Fibroblast of mammary gland (primary cell): ENCODE measurements at places on chromosomes 6 and 20.
A peak's percentile ranks its signal among the peaks of the same experiment; 100 is the strongest.

GRCh38 chr6:157143890-157144798 lies 179.2 kb downstream of the TMEM242 start:
- DNase-seq = peak; percentile 46

- DNase-seq = no peak
Measured at GRCh38 chr20:1336699-1337367, 7.9 kb upstream of the SDCBP2 start.

DNA sequence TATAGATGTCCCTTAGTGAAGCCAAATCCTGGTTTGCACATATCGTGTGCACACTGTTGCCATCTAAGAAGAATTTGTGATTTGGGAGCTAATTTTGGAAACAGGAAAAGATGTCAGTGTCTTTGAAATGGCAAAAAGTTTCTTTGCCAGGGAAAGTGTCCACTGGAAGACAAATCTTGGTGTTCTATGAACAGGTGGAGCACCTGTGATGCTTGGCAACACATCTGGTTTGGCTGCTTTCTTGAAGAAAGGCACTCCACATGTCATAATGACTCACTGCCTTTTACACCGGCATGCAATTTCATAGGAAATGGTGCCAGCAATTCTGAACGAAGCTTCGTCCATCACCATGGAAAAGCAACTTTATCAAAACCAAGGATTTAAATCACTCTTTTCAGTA lies 1040.0 kb upstream of the MAP3K7 start:
- DNase-seq = no peak

- DNase-seq = no peak
Measured at GRCh38 chr6:169893624-169894023, 142.2 kb downstream of the ERMARD start.

DNA sequence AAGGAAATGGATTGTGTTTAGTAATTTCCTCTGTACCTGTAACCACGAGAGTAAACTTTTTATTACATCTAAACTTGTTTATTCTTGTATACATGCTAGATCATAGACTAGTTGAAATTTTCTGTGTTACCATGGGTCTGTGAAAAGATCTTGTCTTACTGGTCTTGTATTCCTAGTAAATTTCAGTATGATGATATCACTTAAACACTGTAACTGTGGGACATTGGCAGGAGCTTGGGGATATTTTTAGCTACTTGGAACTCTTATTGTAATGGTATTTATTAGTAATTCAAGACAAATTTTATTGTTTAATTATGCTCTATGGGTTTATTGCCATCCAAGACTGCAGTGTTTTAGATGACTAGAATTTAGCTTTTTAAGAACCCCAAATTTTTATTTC lies 25.9 kb upstream of the TULP4 start:
- peak; percentile 61 for DNase-seq

- DNase-seq = peak; percentile 77
Measured at GRCh38 chr6:33410711-33411631, at the start of gene PHF1. Gene PHF1, plus strand, starts transcription at chr6:33411014. Its CDS starts 1,250 bp downstream, at chr6:33412264.

GRCh38 chr6:22113026-22113766 lies 183.6 kb downstream of the PRL start:
- peak; percentile 99 for DNase-seq

- no peak for DNase-seq
Measured at GRCh38 chr6:31582230-31582643, at the start of gene LTB. Gene LTB, minus strand, starts transcription at chr6:31582424. Its CDS starts 7 bp downstream, at chr6:31582417.

DNA sequence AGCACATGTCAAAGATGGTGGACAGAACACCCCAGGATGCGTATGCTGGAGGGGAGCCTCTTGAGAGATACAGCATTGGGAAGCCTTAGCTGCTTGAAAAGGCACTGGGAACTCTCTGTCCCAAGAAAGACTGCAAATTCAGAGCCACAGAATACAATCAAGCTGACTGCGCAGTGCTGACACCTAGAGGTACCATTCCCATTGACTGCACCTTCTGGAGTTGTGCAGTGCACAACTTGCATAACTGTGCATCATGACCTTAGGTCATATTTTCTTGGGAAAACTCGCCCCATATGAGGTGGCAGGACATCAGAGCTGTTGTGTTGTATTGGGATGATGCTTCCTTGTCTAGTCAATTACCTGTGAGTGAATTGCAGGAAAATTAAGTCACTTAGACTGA lies 646.5 kb upstream of the NOX3 start:
- DNase-seq = no peak

GRCh38 chr6:1621070-1621701 lies 11.5 kb downstream of the FOXC1 start:
- no peak for DNase-seq

GRCh38 chr20:46987001-46987400 lies 92.4 kb downstream of the EYA2 start:
- no peak for DNase-seq

DNA sequence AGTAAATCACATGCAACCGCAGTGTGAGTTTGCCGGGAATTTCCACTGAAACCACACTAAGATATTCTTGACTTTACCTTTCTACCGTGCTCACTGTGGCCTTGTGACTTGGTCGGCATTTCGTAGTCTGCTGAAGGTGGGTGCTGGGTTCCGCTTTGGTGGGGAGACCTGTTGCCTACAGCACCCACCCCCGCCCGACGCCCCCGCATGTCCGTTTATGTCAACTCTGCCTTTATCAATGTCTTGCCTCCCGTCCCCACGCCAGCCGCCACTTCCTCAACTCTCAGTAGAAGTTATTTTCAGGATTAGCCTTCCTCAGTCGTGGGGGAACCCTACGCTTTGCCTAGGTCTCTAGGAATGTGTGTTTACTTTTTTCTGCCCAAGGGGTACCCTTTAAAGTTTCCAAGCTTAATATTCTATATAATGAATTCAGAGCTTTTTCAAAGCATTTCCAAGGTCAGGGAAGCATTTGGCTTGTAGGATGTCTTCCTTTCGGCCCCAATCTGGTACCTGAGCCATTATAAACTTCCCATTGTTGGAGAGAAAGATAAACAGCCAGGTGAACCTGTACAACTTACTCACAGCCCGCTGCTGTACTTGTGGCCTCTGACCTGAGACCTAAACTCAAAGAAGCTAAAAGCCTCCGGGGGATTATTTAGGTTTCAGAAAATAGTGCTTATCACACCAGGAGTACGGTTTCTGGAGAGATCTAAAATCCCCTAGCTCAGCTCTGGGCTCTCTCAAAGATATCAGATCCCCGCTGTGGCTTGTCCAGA lies 54.2 kb downstream of the TBC1D7 start:
- DNase-seq = no peak

- DNase-seq = peak; percentile 79
Measured at GRCh38 chr20:37511610-37512275, 9.3 kb upstream of the NNAT start.

DNA sequence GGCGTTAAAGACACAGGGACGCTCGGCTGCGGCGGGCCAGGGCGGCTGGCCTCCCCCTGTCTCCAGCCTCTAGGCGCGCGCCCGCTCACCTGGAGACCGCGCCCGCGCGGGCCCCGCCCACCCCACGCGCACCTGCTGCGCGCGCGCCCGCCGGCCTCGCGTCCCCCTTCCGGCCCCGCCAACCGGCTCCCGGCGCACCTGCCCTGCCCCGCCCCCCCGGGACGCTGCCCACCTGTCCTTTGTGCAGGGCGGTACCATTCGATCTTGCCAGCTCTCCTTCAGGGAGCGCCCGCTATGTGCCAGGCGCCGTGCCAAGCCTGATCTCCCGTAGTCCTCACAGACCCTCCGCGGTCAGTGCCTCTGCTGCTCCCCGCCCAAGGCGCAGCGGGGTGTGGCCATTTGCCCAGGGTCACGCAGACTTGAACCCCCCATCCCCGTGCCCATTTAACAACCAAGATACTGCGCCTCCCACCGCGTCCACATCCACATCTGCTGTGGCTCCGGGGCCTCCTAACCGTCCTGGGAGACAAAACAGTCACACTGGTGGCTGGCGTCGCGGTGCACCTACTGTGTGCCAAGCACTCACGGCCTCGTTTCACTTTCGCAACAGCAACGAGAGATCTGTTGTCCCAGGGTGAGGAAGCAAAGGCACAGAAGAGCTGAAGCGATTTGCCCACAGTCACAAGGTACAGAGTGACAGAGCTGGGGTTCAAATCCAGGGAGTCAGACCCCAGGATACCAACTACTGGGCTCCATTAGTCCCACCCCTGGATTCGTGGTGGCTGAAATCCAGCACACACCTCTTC lies 48.1 kb downstream of the NOL4L start:
- DNase-seq = no peak

- DNase-seq = no peak
Measured at GRCh38 chr6:75450903-75451302, 42.7 kb downstream of the FILIP1 start.

GRCh38 chr6:148973538-148974208 lies 226.8 kb downstream of the UST start:
- peak; percentile 59 for DNase-seq

GRCh38 chr6:31727034-31727716 lies 1.9 kb downstream of the DDAH2 start:
- DNase-seq = no peak

- DNase-seq = no peak
Measured at GRCh38 chr6:8110725-8111124, 8.4 kb upstream of the EEF1E1 start.

GRCh38 chr20:42173440-42173839 lies 555.3 kb upstream of the CHD6 start:
- DNase-seq = no peak

- no peak for DNase-seq
Measured at GRCh38 chr6:35980991-35981645, 43.3 kb downstream of the SLC26A8 start.

GRCh38 chr20:41175727-41176330 lies 38.5 kb downstream of the PLCG1 start:
- DNase-seq = no peak

GRCh38 chr6:56868687-56869086 lies 86.2 kb upstream of the BEND6 start:
- DNase-seq = peak; percentile 88

GRCh38 chr6:7484666-7485065 lies 56.8 kb upstream of the DSP start:
- no peak for DNase-seq

GRCh38 chr6:108361312-108361932 lies 66.6 kb downstream of the AFG1L start:
- peak; percentile 53 for DNase-seq

GRCh38 chr6:38876475-38876874 lies 161.4 kb downstream of the DNAH8 start:
- DNase-seq = peak; percentile 21

DNA sequence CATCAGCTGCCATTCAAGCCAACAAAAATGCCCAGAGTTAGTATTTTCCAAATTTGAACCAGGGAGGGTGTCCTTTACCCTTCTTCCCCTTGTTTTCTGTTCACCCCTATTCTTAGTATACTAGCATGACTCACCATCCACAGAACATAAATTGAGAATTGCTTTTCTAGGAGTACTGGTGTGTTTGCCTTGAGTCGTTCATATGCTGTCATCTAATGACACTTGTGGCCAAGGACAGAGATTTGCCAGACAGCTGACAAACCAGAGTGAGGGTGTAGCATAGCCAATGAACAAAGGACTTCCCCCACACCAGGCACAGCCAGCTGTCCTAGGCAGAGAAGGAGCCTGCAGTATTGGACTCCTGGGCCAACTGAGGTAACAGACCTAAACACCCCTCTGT lies 62.2 kb downstream of the FILIP1 start:
- DNase-seq = peak; percentile 57

- no peak for DNase-seq
Measured at GRCh38 chr20:18403269-18403668, 63.6 kb downstream of the DZANK1 start.

DNA sequence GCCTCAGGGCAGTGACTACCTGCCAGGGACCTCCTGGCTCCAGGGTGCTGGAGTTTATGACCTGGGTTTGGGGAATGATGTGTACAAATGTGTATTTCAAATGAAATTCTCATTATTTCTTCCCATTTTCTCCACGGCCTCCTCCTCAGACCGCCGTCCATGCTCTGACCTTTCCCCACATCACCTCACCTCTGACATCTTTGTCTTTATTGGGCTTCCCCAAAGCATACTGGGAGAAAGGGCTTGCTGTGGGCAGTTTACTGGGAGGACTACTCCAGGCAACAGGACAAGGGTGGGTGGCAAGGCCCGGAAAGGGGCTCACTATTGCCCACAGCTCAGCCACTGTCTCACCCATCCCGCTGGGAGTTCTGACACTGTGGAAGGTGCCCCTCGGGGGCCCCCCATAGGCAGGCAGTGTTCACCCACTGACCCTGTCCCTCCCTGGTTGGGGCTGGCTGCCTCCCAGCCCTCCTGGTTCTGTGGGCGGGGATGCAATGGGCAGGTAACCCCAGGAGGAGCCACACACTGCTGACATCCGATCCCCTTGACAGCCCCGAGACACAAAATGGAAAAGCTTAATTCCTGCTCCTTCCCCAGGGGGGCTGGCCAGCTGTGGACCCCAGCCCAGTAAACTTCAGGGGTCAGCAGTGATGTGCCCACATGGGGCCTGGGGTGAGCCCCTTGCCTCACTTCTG lies 39.8 kb upstream of the CST7 start:
- DNase-seq = no peak

- peak; percentile 99 for DNase-seq
Measured at GRCh38 chr6:77456531-77457248, 6.6 kb downstream of the HTR1B start.

- peak; percentile 18 for DNase-seq
Measured at GRCh38 chr6:147700436-147701209, 192.1 kb downstream of the SAMD5 start.

DNA sequence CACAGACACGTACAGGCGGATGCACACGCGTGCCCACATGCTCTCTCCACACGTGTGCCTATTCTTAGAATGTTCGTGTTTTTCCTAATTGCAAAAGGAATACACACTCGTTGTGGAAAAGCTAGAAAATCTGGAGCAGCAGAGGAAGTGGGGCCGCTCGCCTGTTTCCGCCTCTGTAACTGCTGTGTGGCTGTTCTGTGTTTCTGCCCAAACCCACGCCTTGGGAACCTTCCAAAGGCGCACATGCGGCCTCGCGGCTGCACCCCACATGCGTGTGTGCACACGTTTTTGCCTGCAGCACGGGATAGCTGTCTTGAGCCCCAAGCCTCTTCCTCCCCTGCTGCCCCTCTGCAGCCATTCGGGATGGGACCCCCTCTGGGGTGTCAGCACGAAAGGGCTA lies 12.2 kb downstream of the SLC17A9 start:
- DNase-seq = no peak

GRCh38 chr6:149318581-149319286 lies 1.2 kb downstream of the TAB2 start:
- DNase-seq = no peak

DNA sequence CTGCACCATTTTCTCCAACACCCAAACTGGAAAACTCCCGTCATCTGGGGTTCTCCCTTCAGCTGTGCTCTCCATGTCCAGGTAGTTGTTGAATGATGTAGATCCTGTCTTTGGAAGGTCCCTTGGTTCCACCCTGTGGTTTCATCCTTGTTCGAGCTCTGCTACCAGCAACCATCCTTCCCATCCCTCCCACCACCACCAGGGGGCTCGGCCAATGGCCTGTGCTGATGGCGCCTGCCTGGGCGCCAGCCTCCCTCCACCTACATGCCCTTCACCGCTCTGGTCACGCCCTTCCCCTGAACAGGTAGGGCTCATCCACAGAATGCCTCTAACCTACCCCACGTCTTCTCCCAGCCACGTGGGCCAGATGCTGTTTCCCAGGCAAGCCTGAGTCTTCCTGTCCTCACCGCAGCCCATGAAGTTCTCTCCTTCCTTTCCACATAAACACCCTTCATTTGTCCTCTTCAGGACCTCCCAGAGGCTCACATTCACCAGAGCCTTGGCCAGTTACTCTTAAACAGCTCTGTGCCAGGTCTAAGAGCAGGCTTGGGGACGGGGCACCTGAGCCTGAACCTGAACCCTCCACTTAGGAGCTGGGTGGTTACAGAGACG lies 75.1 kb upstream of the DUSP22 start:
- DNase-seq = no peak
